ENCODE measurements at places on chromosomes 5 and 9.

- DNase-seq, result no peak
Observed at GRCh38 chr5:142585451-142585850, 100.4 kb downstream of the FGF1 start.

- DNase-seq, result no peak
Observed at GRCh38 chr5:179771311-179771895, 22.4 kb upstream of the LTC4S start.

DNA sequence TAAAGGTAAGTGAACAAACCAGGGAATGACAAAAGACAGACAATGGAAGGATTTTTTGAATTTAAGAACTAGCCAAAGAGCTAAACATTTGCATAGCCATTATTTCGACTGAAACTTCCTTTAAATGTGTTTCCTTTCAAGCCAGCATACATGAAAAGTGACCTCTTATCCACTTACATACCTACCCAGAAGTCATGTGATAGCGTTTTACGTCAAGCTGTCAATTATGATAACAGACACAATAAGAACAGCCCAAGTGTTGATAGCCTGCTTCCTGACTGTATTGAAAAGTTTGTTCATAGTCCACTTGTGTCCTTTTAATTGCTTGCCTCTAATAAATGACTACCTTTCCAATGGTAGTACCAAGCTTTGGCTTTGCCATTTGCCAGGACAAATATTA, 206.0 kb downstream of the NFIB start:
- no peak for DNase-seq

- no peak for DNase-seq
Observed at GRCh38 chr5:136104306-136104965, 28.2 kb upstream of the SMAD5 start.

DNA sequence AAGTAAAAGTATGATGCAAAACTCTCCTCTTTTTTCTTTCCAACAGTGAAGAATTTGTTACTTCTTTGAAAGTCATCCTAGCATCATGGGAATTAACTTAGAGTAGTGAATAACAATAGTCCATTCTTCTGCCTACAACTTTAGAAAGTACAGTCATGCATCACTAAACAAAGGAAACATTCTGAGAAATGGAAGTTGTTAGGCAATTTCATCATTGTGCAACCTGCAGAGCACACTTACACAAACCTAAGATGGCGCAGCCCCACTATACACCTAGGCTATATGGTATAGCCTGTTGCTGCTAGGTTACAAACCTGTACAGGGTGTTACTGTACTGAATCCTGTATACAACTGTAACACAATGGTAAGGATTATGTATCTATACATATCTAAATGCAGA, 1209.3 kb upstream of the C9orf72 start:
- peak; percentile 54 for DNase-seq

GRCh38 chr9:14383294-14383693, 69.4 kb upstream of the NFIB start:
- DNase-seq, result no peak

DNA sequence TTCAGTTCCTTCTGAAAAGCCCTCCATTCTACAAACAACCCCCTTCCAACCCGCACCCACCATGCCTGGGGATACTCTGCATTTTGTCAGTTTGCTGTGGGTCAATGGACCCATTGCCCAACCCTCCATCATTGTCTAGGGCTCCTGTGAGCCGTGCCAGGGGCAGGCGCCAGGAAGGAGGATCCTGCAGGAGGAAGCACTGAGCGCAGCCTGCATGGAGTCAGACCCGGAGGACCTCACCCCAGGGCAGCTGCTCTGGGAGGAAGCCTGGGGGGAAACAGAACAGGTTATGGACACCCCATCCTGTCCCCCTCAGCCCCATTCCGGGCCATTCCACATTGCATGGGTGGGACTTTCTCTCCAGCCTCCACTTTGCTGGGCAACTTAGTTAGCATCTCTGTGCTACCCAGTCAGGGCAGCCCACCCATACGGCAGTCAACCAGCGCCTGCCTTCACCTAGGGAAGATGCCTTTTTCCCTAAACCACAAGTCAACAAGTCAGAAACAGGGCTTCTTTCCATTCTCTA, 48.6 kb upstream of the VDAC1 start:
- DNase-seq, result no peak

DNA sequence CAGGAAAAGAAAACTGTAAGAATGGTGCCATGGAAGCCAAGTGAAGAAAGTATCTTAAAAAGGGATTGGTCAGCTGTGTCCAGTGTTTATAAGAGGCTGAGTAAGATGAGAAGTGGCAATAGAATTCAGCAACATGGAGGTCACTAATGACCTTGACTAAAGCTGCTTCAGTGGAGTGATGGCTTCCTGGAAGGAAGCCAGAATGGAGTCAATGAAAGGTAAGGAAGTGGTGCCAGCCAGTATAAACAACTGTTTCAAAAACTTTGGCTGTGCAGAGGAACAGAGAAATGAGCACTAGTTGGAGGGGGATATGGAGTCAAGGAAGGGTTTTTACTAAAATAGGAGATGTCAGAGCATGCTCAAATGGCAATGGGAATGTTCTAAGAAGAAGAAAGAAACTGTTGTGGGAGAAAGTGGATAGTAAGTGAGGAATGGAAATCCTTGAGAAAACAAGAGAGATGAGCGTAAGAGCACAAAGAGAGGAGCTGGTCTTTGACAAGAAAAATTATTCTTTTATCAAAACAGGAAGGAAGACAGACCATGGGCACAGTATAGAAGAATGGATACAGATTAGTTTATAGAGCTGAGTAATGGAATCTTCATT, 11.1 kb upstream of the NRG2 start:
- DNase-seq, result no peak

GRCh38 chr5:153700940-153701339, 210.5 kb downstream of the GRIA1 start:
- DNase-seq, result no peak

- no peak for DNase-seq
Observed at GRCh38 chr5:6615034-6615815, 17.6 kb downstream of the NSUN2 start.

GRCh38 chr5:29963956-29964355, 1229.5 kb upstream of the CDH6 start:
- DNase-seq, result no peak

- no peak for DNase-seq
Observed at GRCh38 chr9:111051400-111051799, 13.1 kb upstream of the LPAR1 start.

DNA sequence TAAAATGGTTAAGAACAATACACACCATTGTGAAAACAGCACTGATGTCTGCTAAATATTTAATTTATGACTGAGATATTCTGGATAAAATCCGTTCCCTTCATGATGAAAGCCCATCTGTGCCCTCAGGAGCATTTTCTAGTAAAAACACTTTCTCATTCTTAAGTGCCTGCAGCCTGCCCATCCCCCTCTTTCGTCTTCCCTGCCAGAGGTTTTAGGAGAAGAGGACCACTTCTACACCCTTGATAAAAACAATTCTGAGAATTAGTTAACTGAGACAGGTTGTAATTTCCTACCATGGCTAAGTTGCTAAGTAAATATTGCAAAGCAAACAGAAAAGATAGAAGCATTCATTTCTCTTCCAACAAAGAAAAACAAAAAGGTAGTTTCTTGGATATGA, 272.6 kb downstream of the ATPSCKMT start:
- DNase-seq, result no peak

- DNase-seq, result no peak
Observed at GRCh38 chr9:133528876-133529241, 4.1 kb upstream of the MYMK start.

GRCh38 chr9:136578626-136578914, 32.7 kb upstream of the NOTCH1 start:
- DNase-seq, result no peak

GRCh38 chr5:43514471-43514815, 505 bp downstream of the C5orf34 start:
- DNase-seq, result peak; percentile 44

DNA sequence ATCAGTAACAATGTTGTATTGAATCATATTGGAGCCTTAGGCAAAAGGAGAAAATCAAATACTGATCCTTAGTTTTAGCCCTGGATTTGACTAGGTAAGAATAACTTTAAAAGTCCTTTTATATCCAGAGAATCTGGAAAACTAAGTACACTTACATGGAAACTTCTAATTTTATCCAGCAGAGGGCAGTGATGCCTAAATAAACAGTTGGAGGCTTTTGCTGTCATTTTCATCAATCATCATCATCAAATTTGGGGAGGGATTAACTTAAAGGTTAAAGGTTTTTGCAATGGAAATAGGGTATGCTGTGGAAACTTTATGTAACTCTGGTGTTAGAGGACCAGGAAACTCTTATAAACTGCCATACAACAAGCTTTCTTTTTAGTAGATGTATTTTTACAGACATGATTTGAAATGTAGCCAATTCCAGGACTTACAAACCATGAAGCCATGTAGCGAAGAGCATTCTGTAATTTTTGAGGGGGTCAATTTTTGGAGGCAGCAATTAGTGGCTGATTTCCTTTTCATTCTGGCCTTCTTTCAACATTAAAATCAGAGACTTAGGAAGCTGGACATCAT, 112.7 kb downstream of the OSTF1 start:
- DNase-seq, result peak; percentile 30

GRCh38 chr9:28820741-28821140, 1247.5 kb upstream of the C9orf72 start:
- DNase-seq, result no peak

- DNase-seq, result no peak
Observed at GRCh38 chr5:68744206-68744605, 349.6 kb upstream of the SLC30A5 start.

DNA sequence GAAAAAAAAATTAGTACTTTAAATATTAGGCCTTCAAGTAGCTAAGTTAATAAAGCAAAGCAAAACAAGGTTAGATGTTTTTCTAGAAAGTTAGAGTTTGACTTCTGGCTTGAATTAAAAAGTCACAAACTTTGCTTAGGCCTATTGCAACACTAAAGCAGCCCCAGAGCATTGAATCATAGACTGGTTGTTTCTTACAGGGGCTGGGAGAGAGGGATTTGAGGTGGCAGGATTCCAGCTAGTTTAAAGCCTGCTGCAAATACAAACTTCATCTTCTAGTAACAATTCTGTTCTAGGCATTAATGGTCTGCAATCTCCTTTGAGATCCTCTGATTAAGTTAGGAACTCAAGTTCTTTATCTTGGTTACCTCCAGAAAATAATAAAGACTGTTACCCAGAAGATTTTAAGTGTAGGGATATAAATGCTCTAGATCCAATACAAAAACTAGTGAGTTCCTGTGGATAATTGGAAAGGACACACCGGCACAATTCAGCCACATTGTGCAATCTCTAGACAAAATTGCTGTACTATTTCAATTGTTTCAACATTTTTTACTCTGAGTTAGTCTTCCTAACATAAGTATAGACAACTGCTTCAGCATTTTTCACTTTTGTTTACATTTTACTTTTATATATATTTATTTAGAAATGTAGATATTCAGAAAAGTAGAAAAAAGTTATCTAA, 12.6 kb downstream of the OR13C5 start:
- no peak for DNase-seq

- no peak for DNase-seq
Observed at GRCh38 chr5:69516769-69517168, 24.2 kb downstream of the OCLN start.

DNA sequence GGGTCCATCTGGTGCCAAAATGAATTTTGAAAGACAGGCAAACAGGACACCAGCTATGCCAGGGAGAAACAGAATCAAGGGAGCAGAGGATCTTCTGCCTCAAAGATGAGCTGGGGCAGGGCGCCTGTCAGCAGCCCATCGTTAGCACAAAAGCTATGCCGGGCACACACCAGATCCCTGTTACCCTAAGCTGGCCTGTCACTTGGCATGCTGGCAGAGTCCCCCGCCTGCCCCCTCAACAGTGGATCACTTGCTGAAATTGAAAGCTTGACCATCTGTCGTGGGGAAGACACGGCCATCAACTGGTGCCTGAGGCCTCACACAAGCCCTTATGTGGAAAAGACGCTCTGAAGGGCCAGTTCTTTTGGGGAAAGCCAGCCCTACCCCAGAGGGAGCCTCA, 256.4 kb downstream of the EBF1 start:
- no peak for DNase-seq

- DNase-seq, result peak; percentile 95
Observed at GRCh38 chr9:36731068-36731956, 158.6 kb downstream of the MELK start.

DNA sequence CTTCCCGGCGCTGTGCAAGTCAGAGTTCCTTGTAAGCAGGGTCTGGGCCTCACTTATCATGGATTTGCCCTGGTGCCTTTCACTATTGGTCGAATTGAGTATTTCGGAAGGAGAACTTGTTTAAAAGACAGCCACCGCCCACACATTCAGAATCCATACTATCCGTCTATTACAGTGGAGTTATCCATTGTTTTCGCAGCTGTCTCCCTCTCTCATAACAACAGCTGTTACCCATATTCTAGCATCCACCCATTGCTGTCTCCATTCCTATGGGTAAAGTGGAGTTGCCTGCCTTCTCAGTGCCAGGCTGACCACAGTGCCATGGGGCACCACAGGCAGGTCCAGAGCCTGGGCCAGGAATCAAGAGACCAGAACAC, 20.2 kb downstream of the FAXDC2 start:
- no peak for DNase-seq

DNA sequence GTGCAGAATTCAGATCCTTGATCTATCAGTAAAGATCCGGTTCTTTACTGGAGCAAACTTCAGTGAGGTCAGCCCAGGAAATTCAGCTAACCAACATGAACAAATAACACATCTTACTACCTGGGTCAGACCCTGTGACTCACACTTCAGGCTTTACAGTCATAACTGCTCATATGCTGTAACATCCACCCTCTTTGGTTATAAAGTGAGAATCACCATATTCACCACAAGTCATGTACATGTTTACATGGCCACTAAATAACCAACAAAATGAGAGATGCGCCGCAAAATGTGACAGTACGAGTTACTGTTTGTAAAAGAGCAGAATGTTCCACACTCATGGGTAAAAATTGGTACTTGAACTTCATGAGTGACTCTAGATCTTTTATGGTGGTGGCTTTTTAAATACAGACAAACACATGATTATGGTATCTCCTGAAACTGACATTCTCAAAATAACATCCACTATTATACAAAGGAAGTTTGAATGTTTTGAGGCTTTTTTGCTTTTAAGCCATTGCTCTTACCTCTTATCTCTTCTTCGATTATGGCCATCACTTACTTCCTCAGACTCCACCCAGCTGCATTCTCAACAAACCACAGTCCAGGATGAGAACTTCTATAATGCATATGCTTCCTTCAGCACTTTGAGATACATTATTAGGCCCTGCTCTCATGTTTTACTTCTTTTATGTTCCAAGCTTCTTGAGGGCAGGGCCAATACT, 516.6 kb downstream of the RAB3C start:
- DNase-seq, result no peak

DNA sequence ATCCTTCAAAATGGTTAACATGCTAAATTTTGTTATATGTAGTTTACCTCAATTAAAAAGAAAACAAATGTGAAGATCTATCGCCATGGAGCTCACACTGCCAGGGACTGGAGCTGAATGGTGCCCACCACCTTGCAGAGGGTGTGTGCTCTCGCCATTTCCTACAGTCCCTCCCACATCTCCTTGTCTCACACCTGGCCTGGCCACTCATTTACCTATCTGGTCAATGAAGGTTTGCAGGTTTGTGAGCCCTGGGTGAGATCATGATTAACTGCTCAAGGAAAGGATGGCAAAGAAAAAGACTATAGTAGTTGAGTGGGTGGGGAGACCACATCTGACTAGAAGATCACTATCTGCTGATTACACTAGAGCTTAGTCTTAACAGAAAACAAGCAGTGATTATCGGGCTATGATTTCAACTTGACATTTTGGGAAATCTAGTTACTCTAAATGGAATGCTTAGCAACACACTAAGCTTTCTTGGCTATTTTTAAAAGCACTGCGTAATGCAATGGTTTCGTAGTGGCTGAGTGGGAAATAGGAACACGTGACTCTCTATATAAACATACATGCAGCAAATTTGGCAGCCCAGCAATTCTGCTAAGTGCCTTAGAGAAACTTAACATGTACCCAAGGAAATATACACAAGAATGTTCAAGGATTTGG, 27.3 kb downstream of the PUM3 start:
- peak; percentile 6 for DNase-seq
